ENCODE measurements at places on chromosomes 7 and 10. TPM values are rescaled to one million over a fixed set of nuclear protein-coding genes. Genes with fewer than 3 reads are reported as not detected.

DNA sequence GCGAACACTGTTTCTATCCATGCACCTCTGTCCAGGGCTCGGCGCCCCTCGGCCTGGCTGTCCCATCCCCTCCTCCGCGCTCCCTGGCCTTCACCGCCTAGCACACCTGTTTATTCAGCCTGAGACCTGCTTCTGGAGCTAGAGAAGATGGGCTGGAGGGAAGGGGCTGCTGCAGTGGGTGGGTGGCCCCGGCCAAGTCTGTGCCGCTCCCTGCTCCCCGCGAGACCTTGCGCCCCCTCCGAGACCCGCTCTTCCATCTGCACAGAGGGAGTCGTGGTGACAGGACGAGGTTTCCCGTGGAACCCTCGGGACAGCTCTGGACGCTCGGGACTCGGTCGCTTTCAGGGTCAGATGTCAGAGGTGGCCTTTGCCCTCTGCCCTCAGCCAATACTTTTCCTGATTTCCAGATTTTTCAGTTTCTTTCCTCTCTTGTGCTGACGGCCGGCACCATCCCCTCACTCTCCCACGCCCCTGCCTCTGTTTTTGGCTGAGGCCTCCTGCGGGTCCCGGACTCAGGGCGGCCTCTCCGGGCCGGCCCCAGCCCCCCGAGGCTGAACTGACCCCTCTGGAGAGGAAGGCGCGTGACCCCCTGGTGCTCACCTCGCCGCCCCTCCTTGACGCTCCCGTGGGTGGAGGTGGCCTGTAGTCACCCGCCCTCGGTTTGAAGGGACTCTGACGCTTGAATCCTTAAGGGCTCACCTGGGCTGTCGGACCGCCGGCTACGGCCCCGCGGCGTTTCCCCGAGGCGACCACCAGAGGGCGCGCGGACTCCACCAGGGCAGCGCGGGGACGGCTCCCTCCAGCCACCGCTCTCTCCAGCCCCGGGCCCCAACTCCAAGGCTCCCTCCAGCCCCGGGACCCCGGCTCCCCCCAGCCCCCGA is 15.6 kb downstream of the SHH start:
- peak; percentile 68 for DNase-seq

Gene OGDHL
- 15.5 TPM for total RNA-seq

GRCh38 chr7:98398567-98399372 is 2.1 kb downstream of the BAIAP2L1 start:
- DNase-seq, result peak; percentile 19

GRCh38 chr10:3472287-3473051 is 299.9 kb upstream of the PITRM1 start:
- DNase-seq, result peak; percentile 36

GRCh38 chr7:3267966-3268690 is 32.9 kb upstream of the SDK1 start:
- DNase-seq, result no peak

DNA sequence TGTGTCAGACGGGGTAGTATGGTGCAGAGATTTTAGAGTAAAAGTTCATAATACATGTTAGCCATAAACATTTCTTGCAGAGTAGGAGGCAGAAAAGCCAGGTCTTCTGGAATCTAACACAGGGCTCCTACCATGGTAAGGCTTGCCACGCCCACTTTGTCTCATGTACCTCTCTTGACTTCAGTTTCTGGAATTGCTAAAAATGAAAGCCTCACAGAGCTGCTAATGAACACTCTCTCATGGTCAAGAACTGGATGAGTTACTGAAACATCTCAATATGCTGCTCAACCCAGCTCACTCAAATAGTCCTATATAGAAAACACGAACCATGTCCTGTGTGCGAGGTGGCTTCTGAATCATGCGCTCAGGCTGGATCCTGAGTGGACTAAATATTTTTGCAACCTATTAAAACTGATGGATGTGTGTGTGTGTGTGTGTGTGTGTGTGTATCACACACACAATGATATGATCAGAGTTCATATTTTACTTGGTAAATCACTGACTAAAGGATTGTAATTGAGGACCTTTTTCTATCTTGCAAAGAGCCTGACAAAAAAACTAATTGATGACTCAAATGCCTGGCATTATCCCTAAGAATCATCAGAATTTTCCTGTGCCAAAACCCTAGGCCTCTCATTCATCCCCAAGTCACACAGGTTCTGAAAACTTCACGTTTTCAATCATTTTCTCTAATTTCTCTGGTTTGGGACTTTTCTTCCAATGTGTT is 1306.6 kb downstream of the XPNPEP1 start:
- no peak for DNase-seq

Gene FGFBP3
- total RNA-seq, result 73.9 TPM

DNA sequence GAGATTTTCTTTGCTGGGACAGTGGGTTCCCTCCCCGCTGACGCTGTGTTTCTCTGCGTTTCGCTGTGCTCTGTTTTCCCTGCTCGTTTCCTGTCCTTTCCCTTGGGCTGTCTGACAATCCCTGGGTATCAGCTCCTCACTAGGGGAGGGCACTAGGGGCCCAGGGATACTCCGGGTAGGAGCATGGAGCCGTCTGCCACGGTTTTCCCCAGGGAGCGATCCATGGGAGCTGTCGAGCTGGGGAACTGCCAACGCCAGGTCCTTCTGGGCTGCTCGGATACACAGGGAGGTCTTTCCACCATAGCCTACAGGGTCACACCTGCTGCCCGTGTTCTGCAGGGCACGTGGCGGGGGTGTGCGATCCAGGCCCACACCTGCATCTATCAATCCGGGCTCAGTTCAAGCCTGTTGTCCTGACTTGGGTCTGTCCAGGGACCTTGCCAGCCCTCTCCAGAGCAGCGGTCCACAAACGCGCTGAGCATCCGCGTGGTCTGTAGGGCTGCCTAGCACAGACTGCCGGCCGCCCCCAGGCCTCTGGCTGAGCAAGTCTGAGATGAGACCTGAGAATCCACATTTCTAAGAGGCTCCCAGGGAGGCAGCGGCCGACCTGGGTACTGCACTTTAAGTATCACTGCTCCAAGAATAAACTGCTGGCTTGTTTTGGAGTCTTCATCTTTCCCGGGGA is 263.1 kb downstream of the ELFN1 start:
- DNase-seq, result no peak

DNA sequence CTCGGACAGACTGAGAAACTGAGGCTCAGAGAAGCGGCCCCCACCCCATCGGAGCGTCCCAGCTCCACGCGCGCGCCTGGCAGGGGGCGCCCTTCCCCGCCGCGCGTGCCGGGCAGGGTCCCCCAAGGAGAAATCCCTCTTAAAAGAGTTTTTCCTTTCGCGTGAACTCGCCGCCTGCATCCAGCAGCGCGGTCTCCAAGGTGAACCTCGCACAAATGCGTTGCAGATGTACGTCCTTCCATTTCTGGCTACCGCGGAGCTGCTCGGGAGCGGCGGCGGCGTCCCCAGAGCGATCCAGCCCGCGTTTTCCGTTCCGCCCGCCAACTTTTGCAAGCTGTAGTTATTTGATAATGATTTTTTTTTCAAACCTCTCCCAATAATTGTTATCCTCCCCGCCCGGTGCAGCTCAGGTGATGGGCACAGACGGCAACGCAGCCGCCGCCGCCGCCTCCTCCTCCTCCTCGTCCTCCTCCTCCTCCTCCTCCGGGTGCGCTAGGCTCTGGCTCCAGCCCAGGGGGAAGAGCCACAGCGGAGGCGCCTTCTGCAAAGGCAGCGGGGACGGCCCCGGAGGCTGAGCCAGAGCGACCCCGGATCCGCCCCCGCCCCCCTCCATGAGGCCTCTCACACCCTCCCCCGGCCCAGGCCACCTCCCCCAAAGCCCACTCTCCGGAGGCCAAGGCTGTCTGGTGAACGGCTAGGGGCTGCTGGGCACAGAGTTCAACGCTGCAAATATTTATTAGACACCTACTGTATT is 74.0 kb upstream of the CUX1 start:
- peak; percentile 85 for DNase-seq

DNA sequence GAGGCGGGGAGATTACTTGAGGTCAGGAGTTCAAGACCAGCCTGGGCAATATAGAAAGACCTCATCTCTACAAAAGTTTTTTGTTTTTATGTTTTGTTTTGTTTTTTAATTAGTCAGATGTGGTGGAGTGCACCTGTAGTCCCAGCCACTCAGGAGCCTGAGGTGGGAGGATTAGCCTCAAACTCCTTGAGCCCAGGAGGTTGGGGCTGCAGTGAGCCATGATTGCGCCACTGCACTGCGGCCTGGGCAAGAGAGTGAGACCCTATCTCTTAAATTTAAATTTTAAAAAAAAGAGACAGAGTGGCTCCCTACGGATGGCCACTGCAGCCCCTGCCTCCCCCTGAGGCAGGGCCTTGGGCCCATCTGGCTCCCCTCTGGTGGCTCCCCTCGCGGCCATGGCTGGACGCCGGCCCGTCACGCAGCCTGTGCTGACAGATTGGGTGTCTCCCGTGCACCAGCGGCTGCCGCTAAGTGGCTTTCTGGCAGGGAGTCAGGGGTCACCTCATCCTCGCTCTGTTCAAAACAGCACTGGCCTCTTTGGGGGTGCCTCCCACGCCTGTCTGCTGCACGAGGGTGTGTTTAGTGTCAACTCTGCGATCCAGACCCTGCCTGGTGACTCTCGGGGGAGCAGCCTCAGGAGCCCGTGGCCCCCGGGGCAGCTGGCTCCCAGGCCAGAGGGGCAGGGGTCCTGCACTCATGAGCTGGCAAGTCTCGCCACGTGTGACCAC is 44.4 kb upstream of the ELN start:
- no peak for DNase-seq

DNA sequence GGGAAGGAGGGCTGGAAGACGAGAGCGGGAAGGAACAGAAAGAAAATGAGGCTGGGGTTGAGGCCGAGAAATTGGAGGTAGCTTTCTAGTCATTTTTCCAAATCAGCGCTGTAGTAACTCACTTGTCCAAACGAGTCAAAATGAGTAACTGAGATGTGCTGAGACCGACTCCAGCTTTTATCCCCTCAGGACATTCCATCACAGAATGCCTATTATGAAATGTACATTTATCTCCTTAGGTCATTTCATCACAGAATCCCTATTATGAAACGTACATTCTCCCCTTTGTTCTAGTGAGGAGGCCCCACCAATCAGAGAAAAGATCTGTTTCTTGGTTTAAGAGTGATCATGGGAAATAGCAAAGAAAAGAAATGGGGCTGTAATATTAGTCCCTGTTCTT is 55.7 kb upstream of the AMPH start:
- DNase-seq, result no peak

Gene LIPF
- not detected for total RNA-seq

GRCh38 chr10:110919349-110919931 is at the start of gene SHOC2:
Gene SHOC2, plus strand, starts transcription at chr10:110919604. Its CDS starts 44,755 bp downstream, at chr10:110964359.
- DNase-seq, result peak; percentile 100

DNA sequence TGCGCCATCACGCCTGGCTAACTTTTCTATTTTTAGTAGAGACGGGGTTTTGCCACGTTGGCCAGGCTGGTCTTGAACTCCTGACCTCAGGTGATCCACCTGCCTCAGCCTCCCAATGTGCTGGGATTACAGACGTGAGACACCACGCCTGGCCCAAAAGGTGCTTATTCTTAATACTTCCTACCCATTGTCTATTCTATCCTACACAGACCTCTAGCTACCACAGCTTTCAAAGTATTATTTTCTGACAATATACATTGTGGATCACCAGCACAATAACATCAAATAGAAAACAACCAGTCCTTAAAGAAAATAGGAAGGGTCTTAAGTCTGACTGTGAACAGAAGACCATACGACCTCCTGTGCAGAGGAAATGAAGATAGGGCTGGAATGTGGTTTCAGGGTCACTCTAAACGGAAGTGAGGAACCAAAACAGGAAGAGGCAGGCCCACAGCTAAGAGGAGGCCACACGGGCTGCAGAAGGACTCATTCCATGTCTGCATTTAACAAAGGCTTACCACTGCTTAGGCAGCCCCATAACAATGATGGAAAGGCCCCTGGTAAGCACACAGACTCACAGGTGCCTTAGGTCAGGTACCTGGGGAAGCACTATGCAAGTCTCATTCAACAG is 115.2 kb downstream of the ZFAND4 start:
- DNase-seq, result peak; percentile 65

Gene SRRM3
- 9.2 TPM for total RNA-seq

DNA sequence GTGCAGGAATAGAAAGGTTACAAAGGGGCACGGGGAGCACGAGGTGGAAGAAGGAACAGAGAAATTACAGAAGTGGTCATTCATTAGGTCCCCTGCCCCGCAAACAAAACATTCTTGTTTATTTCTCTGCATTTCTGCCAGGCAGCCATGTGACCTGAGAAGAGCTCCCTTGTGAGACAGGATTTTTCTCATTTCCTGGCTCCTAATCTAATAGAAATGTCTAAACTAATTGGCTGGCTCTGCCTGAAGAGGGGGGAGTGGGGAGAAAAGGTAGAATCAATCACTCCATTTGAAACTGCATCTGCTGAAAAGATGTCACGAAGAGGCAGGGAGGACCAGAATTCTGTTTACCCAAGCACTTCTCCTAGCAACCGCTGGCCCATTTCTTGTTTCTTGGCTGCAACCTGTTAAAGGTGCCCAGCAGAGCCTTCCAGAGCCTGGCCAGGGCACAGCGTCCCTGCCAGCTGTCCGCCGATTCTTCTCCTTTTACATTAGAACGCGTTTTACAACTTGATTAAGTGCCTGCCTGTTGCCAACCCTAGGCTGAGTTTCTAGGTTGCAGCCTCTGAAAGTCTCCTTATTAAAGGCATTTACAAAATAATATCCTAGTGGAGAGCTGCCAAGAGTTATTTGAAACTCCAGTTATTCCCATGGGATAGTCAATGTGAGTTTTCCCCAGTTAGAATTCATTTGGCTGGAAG is 1227.6 kb downstream of the TYW1 start:
- no peak for DNase-seq

Gene ASB4
- not detected for total RNA-seq

GRCh38 chr7:50678586-50678985 is 104.1 kb downstream of the GRB10 start:
- no peak for DNase-seq

DNA sequence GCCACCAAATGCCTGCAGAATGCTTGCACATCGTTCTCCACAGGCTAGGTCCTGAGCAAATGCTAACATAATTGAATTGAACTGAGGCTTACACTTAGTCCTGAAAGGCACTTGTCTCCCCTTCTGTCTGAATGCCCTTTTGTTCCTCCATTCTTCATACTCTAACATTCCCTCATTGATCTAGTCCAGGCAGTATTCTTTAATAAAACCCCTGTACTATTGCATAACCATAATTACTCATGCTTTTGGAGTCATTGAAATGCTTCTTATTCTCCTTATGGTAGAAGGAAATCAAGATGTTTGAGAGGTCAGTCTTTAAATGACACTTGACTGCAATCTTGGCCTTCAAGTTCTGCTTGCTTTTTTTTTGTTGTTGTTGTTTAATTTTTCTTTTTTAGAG is 7.1 kb downstream of the PI4K2A start:
- DNase-seq, result no peak

Gene LRRC17
- 3.1 TPM for total RNA-seq

DNA sequence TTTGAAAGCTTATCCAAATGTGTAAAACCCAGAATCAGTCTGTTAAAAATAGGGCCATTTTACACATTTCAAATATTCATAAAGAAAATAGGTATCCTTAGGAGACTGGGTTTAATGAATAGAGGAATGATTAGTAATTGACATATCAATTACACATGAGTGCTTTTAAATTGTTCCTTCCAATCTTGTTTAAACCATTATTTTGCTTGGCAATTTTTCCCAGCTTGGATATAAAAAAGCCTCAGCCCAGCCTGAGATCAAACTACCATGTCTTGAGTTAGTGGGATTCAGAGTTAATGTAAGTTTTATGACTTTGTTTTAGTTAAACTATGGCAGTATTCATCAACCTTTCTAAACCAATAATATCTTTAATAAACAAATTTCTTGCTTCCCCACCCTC is 28.3 kb downstream of the PARP12 start:
- DNase-seq, result no peak
